ENCODE measurements at places on chromosomes 16 and 17.

GRCh38 chr16:85698935-85699558, 10.3 kb upstream of the GINS2 start:
- no peak for DNase-seq

DNA sequence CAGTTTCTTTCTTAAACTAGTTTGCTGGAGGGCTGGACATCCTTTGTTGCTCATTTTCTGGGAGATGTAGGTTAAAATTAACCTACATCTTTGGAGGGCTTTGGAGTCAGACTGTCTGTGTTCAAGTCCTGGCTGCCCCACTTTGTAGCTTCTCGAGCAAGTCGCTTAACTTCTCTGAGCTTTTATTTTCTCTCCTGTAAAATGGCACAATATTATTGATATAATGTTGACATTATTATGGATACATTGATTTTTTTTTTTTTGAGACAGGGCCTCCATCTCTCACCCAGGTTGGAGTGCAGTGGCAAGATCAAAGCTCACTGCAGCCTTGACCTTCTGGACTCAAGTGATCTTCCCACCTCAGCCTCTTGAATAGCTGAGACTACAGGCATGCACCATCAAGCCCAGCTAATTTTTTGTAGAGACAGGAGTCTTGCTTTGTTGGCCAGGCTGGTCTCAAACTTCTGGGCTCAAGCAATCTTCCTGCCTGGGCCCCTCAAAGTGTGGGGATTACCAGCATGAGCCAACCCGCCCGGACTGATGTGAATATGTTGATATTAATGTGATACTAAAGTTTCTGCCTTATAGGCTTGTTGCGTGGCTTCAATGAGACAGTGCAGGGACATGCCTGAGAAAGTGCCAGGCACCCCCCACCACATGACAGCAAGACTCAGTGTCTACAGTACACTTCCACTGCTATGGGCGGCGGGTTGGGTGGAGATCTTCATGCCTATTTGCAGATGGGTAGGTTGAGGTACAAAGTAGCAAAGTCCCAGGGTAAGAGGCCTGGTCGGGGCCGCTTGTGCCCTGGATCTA, 31.6 kb upstream of the RMI2 start:
- DNase-seq: no peak

DNA sequence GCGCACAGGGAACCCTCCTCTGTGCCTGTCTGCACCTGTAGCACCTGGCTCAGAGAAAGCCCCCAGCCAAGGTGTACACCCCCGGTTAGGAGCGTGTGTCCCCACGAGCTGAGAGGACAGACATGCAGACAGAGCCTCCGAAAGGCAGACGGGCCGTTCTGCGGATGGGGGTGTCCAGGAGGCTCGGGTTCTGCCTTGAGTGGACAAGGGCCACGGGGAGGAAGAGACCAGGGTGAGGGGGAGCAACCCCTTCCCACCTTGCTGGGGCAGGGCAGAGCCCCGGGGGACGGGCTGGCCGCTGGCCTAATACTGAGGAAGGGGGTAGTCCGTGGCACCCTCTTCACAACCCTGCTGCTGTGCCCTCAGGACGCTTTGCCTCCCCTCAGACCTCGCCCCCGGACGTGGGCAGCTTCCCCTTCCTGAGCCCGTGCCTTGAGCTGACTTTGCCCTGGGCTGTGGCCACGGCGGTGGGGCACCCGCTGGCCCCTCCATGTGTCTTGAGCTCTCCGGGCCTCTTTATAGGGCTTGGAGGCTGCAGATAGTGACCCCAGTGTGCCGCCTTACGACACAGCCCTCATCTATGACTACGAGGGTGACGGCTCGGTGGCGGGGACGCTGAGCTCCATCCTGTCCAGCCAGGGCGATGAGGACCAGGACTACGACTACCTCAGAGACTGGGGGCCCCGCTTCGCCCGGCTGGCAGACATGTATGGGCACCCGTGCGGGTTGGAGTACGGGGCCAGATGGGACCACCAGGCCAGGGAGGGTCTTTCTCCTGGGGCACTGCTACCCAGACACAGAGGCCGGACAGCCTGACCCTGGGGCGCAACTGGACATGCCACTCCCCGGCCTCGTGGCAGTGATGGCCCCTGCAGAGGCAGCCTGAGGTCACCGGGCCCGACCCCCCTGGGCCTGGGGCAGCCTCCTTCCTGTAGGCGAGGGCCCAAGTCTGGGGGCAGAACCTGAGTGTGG, 5.7 kb downstream of the SLC22A31 start:
- DNase-seq: no peak

DNA sequence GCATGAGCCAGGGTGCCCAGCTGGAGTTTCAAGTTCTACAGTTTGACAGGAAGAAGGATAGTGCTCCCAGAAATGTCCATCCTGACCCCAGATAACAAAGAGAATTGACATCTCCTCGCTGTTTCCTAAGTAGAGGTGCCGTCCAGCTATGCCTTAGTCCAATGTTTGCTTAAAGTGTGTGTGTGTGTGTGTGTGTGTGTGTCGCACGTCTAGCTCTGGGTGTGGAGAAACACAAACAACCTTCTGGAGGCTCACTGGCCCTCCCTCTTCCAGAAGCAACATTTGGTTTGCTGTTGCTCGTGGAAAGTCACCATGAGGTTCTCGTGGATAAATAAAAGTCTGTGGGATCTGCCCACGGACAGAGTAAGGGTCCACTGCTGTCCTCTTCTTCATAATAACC, 22.1 kb downstream of the EMP2 start:
- no peak for DNase-seq

DNA sequence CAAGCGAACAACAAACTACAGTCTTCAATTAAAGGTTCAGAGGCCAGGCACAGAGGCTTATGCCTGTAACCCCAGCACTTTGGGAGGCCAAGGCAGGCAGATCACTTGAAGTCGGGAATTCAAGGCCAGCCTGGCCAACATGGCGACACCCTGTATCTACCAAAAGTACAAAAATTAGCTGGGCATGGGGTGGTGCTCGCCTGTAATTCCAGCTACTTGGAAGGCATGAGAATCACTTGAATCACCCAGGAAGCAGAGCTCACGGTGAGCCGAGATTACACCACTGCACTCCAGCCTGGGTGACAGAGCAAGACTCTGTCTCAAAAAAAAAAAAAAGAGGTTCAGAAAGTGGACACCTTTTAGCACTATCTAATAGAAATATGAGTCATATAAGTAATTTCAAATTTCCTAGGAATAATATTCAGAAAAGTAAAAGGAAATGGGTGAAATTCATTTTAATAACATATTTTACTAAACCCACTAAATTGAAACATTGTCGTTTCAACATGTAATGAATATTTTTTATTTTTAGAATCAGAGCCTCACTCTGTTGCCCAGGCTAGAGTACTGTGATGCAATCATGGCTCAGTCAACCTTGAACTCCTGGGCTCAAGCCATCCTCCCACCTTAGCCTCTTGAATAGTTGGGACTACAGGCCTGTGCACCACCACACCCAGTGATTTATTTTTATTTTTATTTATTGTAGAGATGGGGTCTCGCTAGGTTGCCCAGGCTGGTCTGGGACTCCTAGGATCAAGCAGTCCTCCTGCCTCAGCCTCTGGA, 15.2 kb upstream of the MARCHF10 start:
- no peak for DNase-seq

DNA sequence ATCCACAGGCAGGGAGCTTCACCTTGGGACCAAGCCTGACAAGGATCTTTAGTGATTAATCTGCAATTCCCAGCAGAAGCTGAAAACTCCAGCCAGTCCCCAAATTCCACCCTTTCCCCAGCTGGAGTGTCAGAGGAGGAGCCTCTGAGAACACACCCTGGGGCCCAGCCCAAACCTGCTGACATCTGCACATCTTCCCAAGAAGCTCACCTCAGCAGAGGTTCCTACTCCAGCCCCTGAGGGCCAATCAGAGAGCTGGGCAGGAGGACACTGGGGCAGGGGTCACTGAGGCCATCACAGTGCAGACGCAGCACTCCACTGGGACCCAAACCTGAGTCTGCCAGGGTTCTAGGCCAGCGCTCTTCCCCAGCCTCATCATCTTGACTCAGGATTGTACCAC, 44.9 kb downstream of the CNGB1 start:
- no peak for DNase-seq

- DNase-seq: no peak
These were observed 596.6 kb upstream of the CDH5 start for GRCh38 chr16:65769776-65770438.

DNA sequence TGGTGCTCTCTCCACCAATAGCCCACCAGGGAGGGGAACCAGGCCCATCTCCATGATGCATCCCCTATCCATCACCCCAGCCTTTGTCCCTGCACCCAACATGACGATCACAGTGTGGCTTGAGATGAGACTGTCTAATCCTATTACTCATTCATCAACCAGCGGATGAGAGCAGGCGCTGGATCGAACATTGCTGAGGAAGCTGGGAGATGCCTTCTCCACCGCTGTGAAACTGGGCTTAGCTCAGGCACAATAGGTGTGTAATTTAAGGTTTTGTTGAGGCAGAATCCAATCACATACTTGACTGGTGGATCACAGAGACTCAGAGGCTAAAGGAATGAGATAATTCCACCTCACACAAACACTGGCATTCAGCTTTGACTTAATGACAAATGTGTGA, 64.6 kb upstream of the IRX3 start:
- no peak for DNase-seq

- no peak for DNase-seq
These were observed 38.5 kb downstream of the MSI2 start for GRCh38 chr17:57294629-57295501.

DNA sequence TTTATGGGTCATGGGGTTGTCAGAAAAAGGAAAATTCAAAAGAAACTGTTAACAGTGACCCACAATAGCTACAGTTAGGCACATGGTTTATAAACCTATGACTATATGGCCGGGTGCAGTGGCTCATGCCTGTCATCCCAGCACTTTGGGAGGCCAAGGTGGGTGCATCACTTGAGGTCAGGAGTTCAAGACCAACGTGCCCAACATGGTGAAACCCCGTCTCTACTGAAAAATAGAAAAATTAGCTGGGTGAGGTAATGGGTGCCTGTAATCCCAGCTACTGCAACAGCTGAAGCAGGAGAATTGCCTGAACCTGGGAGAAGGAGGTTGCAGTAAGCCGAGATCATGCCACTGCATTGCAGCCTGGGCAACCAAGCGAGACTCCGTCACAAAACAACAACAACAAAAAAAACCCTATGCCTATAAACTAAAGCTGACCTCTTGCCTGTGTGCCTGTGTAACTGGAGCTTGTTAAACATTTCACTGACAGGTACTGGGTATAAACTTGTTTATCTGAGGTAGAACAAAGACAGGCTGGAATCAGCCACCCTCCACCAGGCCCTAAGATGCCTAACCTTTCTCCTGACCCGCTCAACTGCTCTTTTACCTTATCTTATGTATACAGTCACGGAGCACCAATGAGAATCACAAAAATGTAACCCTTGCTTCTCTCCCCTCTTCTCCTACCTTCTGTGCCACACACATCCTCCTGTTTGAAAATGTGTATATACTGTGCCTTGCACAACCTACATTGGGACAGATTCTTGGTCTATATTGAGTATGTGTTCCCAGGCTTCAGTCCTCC, 62.9 kb upstream of the ATF7IP2 start:
- no peak for DNase-seq

DNA sequence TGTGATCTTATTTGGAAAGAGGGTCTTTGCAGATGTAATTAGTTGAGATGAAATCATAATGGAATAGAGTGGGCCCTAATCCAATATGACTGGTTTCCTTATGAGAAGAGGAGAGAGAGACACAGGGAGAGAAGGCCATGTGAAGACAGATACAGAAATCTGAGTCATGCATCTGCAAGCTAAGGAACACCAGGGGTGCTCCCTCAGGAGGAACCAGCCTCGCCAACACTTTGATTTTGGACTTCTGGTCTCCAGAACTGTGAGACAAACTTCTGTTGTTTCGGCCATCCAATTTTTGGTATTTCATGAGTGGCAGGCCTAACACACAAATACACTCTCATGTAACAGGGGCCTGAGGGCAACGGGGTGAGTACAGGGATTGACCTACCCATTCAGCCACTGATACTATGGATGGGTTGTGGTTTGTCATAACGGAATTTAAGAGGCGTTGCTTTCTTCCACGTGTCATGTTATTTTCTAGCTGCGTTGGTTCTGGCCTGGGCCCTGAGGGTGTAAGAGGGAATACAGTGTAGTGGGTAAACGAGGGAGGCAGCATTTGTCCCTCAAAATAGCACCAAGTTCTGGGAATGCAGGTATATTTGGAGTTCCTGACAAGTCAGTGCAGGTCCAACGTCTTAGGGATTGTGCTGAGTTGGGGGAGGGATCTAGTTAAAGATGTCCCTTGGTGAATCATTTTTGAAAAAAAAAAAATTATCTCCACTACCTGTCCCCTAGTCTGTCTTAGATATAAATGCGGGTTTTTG, 17.7 kb downstream of the PLCG2 start:
- no peak for DNase-seq

- no peak for DNase-seq
These were observed 79.7 kb upstream of the NOL11 start for GRCh38 chr17:67637901-67638641.

- peak; percentile 48 for DNase-seq
These were observed at the start of gene NHERF1 for GRCh38 chr17:74748529-74749278. NHERF1 (plus strand) TSS chr17:74748628; CDS start chr17:74748847, 219 bp downstream.

DNA sequence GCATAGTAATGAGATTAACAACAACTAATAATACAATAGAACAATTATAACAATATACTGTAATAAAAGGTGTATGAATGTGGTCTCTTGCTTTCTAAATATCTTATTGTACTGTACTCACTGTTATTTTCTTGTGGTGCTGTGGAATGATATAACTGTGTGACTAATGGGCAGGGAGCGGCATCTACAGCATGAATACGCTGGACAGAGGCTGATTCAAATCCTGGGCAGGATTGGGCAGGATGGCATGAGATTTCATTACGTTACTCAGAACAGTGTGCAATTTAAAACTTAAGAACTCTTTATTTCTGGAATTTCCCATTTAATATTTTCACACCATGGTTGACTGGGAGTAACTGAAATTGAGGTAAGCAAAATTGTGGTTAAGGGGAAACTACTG, 1239.8 kb upstream of the GOT2 start:
- no peak for DNase-seq

DNA sequence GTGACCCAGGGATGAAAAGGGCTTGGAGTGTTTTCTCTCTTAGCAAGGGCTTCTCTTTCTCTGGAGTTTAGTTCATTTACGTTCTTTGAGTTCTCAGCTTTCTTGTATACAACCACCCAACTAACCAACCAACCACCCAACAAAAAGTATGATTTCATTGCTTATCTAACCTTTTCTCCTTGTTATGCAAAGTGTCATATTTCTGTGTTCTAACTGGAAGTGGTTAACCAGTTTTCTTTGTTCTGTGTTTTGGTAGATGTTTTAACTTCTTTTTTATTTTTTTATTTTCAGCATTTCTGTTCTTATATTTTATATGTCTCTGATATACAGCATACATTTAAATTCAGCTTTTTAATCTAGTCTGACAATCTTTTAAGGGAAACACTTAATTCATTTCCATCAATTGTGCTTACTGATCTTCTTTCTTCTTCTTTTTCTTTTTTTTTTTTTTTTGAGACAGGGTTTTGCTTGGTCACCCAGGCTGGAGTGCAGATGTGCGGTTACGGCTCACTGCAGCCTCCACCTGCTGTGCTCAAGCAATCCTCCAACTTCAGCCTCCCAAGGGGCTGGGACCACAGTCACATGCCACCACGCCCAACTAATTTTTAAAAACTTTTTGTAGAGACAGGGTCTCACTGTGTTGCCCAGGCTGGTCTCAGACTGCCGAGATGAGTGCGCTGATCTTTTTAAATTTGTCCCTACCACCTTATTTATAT, 29.6 kb downstream of the NLK start:
- no peak for DNase-seq
